ENCODE measurements at places on chromosomes 11 and 22. TPM values are rescaled to one million over a fixed set of nuclear protein-coding genes. Genes with fewer than 3 reads are reported as not detected.

The FOSL1 gene
- 7.0 TPM for total RNA-seq

The PATE4 gene
- total RNA-seq, result not detected

The SCGB1A1 gene
- not detected for total RNA-seq

The DEUP1 gene
- total RNA-seq, result not detected

The TEX12 gene
- not detected for total RNA-seq

The NAT10 gene
- 17.9 TPM for total RNA-seq

The PKDREJ gene
- not detected for total RNA-seq

The MUC2 gene
- not detected for total RNA-seq

The OR2AG2 gene
- under 0.01 TPM for total RNA-seq

The OR4C46 gene
- total RNA-seq, result not detected

The MYBPC3 gene
- total RNA-seq, result not detected

The TREH gene
- total RNA-seq, result not detected

The IGSF9B gene
- under 0.01 TPM for total RNA-seq

The GATD1 gene
- total RNA-seq, result 19.5 TPM

The PNPLA2 gene
- 11.9 TPM for total RNA-seq

The YDJC gene
- 56.3 TPM for total RNA-seq

The OR51E2 gene
- under 0.01 TPM for total RNA-seq

The PTDSS2 gene
- total RNA-seq, result 42.2 TPM

The TNKS1BP1 gene
- total RNA-seq, result 96.8 TPM

The NLRP14 gene
- total RNA-seq, result 0.24 TPM

Data from tracheal epithelial cell (primary cell).